Stimulated activated CD4-positive, alpha-beta T cell treated with anti-CD3 and anti-CD28 coated beads, Interleukin-12 subunit alpha, Interleukin-12 subunit beta, amount 100 ng/mL, for 48 hours (primary cell): ENCODE measurements at places on chromosomes 13 and 19.

GRCh38 chr13:99857738-99858137, 113.8 kb downstream of the ZIC5 start:
- no peak for DNase-seq

DNA sequence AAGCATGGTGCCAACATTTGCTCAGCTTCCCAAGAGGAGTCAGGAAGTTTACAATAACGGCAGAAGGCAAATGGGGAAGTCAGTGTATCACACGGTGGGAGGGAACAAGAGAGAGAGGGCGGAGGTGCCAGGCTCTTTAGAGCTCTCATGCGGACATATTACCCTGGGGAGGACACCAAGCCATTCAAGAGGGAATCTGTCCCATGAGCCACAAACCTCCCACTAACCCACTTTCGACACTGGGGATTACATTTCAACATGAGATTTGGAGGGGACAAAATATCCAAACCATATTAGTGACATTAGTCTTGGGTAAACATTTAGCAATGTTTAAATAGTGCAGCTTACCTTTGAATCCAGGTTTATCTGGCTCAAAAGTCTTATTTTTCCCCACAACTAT, 69.9 kb downstream of the SLAIN1 start:
- DNase-seq, result no peak

DNA sequence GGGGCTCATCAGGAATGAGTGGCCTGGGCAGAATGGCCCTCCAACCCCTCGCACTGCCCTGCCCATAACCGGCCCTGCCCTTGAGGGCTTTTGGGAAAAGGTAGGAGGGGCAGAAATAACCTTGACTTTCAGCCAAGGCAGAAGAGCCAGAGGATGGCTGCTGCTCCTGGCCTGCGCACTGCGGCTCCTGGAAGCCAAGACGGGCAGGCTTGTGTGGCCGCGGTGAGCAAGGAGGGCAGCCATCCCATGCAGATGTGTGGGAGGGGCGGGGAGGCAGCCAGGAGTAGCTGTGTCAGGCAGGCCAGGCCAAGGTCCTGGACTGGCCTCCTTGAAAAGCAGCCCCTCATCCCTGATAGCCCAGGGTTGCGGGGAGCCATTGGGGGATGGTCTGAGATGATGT, 57.6 kb upstream of the URI1 start:
- DNase-seq, result no peak

GRCh38 chr19:2150794-2151338, 500 bp downstream of the AP3D1 start:
- DNase-seq, result no peak

GRCh38 chr13:101959016-101959415, 442.8 kb downstream of the FGF14 start:
- DNase-seq, result no peak

- no peak for DNase-seq
These were observed 16.9 kb downstream of the KCTD15 start for GRCh38 chr19:33813391-33814101.

DNA sequence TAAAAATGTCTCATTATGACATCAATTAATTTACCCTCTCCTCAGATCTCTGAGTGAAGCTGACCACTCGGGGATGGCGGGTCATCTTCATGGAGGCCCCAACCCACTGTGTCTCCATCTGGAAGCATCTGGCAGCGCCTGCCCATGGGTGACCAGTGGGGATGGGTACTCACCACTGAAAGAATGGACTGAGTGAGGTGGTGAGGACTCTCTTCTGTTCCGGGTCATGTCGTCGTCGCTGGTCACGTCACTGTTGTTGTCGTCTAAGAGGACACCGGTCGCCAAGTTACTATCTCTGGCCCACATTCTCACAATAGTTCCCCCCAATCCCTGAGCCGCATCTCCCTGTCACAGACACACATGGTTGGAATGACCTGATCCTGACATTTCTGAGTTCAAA, 17.1 kb downstream of the PEG3 start:
- no peak for DNase-seq

DNA sequence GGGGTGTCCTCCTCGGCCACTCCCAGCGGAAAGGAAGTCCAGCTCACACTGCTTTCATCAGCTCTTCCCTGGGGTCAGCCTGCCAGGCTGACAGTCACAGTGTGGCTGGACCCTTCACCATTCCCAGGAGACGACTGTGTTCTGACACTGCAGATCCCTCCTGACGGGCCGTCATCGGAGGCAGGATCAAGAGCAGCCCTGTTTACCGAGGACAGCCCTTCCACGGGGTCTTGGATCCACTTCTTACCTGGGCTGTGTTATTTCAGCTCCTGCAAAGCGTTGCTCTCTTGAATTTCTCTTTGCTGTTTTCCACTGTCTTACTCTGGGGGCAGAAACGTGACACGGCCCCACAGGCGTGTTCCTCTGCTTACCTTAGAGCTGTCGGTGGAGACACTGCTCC, 149.9 kb upstream of the SOX1 start:
- no peak for DNase-seq

GRCh38 chr13:110433014-110433413, 125.9 kb downstream of the COL4A2 start:
- no peak for DNase-seq

DNA sequence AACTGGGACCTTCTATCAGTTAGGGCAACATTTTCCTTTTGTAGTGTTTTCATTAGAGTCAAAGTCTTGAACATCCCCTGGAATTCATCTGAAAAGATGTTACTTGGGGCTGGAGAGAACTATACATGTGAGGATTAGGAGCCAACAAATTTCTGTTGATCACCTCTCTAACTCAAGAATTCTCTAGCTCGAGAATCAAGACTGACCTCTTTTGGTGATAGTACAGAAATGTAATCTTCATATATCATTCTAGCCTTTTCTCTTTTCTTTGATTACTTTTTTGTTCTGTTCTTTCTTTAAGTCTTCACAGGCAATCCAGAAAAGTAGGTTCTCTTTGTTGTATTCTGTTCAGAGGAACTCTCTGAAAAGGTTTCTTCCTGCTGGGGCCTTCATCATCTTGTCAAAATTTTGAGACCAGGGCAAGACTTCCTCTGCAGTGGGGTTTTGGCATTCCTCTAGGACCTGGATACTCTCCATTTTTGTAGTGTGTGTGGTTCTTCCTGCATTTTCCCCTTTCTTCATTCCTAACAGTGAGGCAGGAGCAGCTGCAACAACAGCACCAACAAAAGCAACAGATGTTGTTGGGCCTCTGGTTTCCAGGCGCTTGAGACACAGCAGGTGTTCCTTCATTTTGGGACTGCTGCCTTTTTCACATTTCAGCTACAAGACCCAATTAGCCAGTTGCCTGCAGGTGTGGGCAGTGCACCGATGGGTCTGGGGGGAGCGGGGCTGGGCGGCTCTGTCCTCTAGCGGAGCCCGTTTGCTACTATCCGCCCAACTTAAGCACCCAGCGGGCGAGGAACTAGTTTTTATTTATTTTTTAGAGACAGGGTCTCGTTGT, 26.2 kb downstream of the ELF1 start:
- DNase-seq, result no peak

DNA sequence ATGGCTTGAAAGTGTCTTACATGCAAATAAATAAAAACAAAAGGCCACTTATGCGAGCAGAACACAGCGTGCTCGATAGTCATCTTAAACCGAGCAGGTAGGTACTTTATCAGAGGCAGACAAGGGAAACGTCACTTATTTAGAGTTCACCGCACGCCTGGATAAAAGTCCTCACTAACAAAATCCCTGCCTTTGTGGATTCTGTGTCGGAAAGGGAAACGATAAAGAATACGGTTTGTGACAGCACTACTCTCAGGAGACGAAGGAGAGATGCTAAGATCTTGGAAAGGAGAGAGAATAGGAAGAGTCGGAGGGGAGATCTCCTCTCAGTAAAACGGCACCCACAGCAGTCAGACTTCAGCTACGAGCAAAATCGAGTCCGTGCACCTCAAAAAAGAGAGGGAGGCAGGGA, 581 bp downstream of the RCBTB1 start:
- DNase-seq, result no peak

GRCh38 chr19:56633021-56633420, 9.9 kb upstream of the SMIM17 start:
- DNase-seq, result no peak

- no peak for DNase-seq
These were observed 337.3 kb upstream of the DACH1 start for GRCh38 chr13:72204291-72204690.

DNA sequence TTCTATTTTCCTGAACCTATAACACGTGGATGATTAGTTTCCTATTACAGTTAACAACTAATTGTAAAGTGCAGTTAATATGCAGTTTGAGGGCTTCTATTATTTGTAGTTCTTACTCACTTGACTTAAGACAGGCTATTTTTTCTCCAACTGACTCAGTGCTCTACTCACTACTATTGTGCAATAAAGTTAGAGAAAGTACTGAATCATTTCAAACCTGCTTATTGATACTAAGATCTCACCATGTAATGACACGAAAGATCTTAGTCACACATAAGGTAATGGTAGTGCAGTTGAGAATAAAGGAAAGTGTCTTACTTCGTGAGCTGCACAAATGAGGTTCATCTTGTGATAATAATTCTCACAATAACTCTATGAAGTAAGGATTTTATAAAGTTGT, 22.8 kb upstream of the ITM2B start:
- DNase-seq, result no peak

- DNase-seq, result no peak
These were observed 452.7 kb downstream of the FOXO1 start for GRCh38 chr13:40213779-40214178.

- DNase-seq, result no peak
These were observed 125.3 kb downstream of the KATNAL1 start for GRCh38 chr13:30181888-30182651.

GRCh38 chr19:55383279-55384130, 587 bp downstream of the TMEM238 start:
- no peak for DNase-seq
